Transverse colon (tissue), 4 donors: ENCODE measurements at places on chromosomes 7 and 10. TPM values are rescaled to one million over a fixed set of nuclear protein-coding genes. Genes with fewer than 3 reads are reported as not detected.

Gene MCM7
- 30.3 TPM for total RNA-seq

Gene KEL
- not detected for total RNA-seq

Gene CCDC7
- total RNA-seq, result 4.8 TPM

Gene RNF148
- total RNA-seq, result 1.4 TPM

Gene SPAM1
- total RNA-seq, result not detected

Gene LAMB4
- not detected for total RNA-seq

Gene AOAH
- total RNA-seq, result 120 TPM

Gene PON3
- total RNA-seq, result 0.60 TPM
